ENCODE measurements at places on chromosomes 1 and 21. TPM values are rescaled to one million over a fixed set of nuclear protein-coding genes. Genes with fewer than 3 reads are reported as not detected.

IFI6 gene
- polyA plus RNA-seq = 13.4 TPM

RBM11 gene
- 1.5 TPM for polyA plus RNA-seq

CELA2B gene
- polyA plus RNA-seq = not detected

ZBTB18 gene
- polyA plus RNA-seq = 5.7 TPM

PCAT6 gene
- polyA plus RNA-seq = 2.7 TPM

FAM72D gene
- polyA plus RNA-seq = 0.68 TPM

TENT5C gene
- 6.0 TPM for polyA plus RNA-seq

OR10R2 gene
- polyA plus RNA-seq = not detected

HMCN1 gene
- polyA plus RNA-seq = 0.15 TPM

PCBP3 gene
- polyA plus RNA-seq = 1.8 TPM

SLC44A5 gene
- not detected for polyA plus RNA-seq

DCST1 gene
- polyA plus RNA-seq = 0.13 TPM

ADAMTS4 gene
- polyA plus RNA-seq = 1.1 TPM

CNKSR1 gene
- 23.0 TPM for polyA plus RNA-seq

ATP1A4 gene
- not detected for polyA plus RNA-seq

BARHL2 gene
- not detected for polyA plus RNA-seq

ATP6V1G3 gene
- polyA plus RNA-seq = not detected

DNAI4 gene
- 2.1 TPM for polyA plus RNA-seq

GOLT1A gene
- polyA plus RNA-seq = 7.6 TPM

JAM2 gene
- 8.5 TPM for polyA plus RNA-seq

CYP4A22 gene
- not detected for polyA plus RNA-seq

GLIS1 gene
- 0.20 TPM for polyA plus RNA-seq

AVPR1B gene
- not detected for polyA plus RNA-seq

NBPF20 gene
- polyA plus RNA-seq = 0.92 TPM

RERE gene
- polyA plus RNA-seq = 15.6 TPM

SPATA45 gene
- polyA plus RNA-seq = not detected

FCRL6 gene
- polyA plus RNA-seq = not detected

Data from stomach (tissue), 19 donors.